Liver (tissue), 10 donors: ENCODE measurements at places on chromosomes 11 and 22.

GRCh38 chr11:78365381-78365792 lies 52.2 kb downstream of the GAB2 start:
- H3K4me1 ChIP-seq = no peaks in the 10 kb centered on the region
- H3K27me3 ChIP-seq = no peaks in the 10 kb centered on the region
- H3K36me3 ChIP-seq = no peaks in the 10 kb centered on the region
- no peak overlapping the region for H3K4me3 ChIP-seq

DNA sequence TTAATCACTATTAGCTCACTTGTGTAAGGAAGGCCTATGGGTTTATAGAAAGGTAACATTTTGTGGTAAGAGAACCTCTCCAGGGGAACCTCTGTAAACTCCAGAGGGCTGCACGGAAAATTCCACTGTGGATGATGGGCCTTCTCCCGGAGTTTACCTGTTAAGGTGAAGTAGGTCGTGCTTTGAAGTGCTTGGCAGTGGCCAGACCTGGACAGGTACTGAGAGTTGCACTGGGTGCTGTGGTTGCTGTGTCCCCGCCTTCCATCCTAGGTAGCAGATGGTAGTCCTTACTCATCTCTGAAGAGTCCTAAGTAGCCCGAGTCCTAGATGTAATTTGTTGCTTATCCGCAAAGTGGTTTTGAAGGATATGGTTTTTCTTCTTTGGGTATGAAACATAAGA lies 133.4 kb downstream of the TEAD1 start:
- DNase-seq = no peak
- no peaks in the 10 kb centered on the region for H3K27me3 ChIP-seq
- H3K4me3 ChIP-seq = no peak overlapping the region
- peaks cover 16% of the 10 kb centered on the region for H3K4me1 ChIP-seq
- no peaks in the 10 kb centered on the region for H3K36me3 ChIP-seq
- no peak overlapping the region for H3K27ac ChIP-seq

DNA sequence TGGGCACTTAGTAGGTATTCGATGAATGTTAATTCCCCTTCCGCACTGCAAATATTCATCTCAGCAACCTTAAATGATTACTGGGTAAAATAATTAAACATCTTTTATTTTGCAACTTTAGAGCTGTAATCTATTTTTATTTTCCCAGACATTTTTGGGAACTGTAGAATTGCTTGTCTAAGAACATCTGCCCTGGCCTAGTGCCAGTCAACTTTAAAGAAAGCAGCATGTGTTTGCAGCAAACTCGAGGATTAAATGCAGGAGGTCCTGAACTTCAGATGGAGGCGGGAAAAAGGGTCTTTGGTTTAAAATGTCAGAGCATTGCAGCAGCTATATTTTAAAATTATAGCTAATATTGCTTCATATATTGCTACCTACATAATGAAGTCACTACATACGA lies 190.0 kb downstream of the PGR start:
- no peaks in the 10 kb centered on the region for H3K27me3 ChIP-seq
- H3K4me1 ChIP-seq = peaks cover 3% of the 10 kb centered on the region
- no peak overlapping the region for H3K27ac ChIP-seq
- H3K36me3 ChIP-seq = peaks cover 2% of the 10 kb centered on the region

GRCh38 chr11:118622376-118623268 lies 15.2 kb downstream of the PHLDB1 start:
- H3K27me3 ChIP-seq = no peaks in the 10 kb centered on the region
- H3K4me3 ChIP-seq = no peak overlapping the region
- peaks cover 26% of the 10 kb centered on the region for H3K4me1 ChIP-seq
- DNase-seq = no peak
- H3K27ac ChIP-seq = no peak overlapping the region
